Renal pelvis (tissue), 12 donors: ENCODE measurements at places on chromosomes 4 and X. TPM values are rescaled to one million over a fixed set of nuclear protein-coding genes. Genes with fewer than 3 reads are reported as not detected.

The DAPP1 gene
- polyA plus RNA-seq, result 0.81 TPM

The EREG gene
- 0.07 TPM for polyA plus RNA-seq

The MTMR8 gene
- 2.0 TPM for polyA plus RNA-seq

The VEGFD gene
- 0.39 TPM for polyA plus RNA-seq

The DCAF12L2 gene
- 1.7 TPM for polyA plus RNA-seq
